ENCODE measurements at places on chromosomes 1 and 21.

DNA sequence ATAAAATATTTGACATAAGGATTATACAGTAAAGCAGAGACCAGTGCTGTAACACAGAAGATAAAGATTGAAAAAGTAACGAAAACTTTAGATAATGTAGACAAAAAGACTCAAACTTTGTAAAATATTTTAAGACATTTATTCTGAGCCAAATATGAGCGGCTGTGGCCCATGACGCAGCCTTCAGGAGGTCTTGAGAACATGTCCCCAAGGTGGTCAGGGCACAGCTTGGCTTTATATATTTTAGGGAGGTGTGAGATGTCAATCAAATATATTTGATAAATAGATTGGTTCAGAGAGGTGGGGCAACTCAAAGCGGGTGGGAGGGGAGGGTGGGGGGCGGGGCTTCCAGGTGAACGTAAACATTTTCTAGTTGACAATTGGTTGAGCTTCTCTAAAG is 81.2 kb downstream of the WDR4 start:
- no peak for DNase-seq

GRCh38 chr21:46179708-46180078 is 4.6 kb downstream of the SPATC1L start:
- DNase-seq, result no peak

DNA sequence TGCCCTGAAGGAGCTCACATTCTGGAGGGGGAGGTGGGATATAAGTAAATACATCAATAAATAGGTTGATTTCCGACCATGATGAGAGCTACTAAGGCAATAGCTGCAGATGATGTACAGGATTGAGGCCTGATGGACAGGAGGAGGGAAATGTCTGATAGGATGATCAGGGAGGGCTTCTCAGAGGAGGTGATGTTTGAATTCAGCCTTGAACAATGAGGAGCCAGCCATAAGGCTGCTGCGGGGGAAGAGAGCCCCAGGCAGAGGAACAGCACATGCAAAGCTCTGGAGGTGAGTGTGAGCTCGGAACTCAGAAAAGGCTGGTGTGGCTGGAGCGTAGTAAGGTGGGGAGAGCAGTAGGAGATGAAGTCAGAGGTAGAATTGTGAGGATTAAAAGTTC is 411.7 kb downstream of the PTPRU start:
- DNase-seq, result no peak

DNA sequence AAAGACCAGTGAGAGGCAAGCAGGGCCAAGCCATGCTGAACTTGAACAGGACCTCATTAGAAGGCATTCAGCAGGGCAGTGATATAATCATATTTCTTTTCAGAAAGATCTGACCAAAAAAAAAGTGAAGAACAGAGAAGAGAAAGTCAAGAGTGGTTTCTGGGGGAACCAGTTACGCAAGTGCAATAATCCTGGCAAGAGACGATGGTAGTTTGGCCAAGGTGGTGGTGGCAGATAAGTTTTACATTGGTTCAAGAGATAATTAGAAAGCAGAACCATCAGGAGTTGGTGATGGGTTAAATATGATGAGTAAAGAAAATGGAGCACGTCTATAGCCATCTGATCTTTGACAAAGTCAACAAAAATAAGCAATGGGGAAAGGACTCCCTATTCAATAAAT is 54.3 kb downstream of the ZSWIM5 start:
- no peak for DNase-seq

DNA sequence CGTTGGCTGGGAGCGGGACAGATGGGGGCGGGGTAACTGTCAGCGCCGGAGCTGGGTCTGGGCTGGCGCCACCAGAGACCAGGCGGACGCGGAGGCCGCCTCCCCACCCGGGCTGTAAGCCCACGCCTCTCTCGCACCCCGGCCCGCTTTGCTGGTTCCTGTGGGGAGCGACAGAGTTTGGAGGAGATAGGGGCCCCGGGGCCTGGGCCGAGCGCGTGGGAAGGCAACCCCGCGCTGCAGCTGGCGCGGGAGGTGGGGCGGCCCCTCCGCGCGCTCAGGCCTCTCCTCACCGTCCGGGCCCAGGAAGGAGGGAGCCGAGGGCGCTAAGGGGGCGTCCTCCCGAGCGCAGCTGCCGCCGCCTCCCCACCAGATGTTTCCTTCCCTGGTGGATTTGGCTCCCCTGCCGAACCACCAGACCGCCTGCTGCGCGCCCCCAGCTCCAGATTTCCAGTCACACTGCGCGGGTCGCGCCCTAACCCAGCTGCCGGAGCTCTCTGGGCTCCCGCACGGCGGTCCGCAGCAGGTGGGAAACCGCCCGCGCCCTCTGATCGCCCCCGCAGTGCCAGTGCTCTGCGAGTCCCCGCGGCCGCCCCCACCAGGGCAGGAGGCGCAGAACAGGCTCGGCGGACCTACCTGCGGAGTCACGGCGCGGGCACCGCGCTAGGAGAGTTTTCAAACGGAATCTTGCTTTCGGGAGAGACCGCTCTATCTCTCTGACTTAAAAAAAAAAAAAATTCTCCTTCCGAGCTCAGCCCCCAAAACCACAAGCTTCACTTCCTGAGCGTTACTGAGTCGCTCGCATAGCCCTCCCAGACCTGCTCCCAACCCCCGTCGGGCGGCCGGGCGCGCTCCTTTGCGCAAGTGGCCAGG is 1.1 kb downstream of the GFI1 start:
- no peak for DNase-seq
